ENCODE measurements at places on chromosomes 4 and X.

GRCh38 chr4:77631276-77631675 lies 25.7 kb downstream of the CXCL13 start:
- no peak for DNase-seq

DNA sequence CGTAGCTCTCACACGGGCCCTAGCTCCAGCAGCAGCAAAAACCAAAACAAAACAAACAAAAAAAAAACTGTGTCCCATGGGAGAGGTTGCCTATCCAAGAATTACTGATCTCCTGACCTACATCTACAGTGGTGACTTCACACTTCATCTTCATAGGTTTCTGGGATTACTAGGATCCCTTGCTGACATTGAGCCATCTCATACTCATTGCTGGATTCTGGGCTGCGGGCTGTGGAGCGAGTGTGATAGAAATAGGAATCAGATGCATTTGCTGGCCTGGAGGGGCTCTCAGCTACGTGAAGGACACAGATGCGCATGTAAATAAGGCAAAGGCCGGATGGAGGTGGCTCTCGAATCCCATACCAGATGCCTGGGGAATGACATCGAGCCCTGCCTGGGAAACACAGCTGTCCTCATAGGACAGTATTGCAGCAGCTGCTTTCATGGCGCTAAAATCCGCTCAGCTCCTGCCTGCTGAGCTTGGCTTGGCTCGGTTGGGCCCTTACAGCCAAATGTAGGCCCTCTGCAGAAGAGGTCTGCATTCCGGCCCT lies 41.7 kb downstream of the CNGA2 start:
- no peak for DNase-seq

GRCh38 chr4:182434720-182435119 lies 191.5 kb downstream of the TENM3 start:
- DNase-seq, result no peak

DNA sequence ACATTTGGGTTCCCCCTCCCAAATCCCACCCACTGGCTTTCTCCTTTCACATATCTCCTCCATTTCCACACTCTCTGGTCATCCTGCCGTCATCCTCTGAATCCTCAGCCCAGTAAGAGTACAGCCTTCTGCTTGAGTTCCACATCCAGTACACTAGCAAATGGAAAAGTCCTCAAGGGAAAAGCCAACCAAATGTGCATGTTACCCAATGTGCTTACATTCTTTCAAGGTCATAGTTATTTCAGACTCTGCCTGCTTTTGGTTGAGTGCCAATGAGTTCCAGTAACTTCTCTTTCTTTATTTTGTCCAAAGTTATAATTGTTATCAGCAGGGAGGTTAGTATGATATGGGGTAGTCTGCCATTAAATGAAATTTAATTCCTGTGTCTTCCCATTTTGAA lies 78.1 kb downstream of the SRPX start:
- no peak for DNase-seq

- DNase-seq, result no peak
Observed at GRCh38 chr4:15771216-15772058, 6.7 kb upstream of the CD38 start.

- no peak for DNase-seq
Observed at GRCh38 chr4:7007944-7008343, 35.2 kb upstream of the TADA2B start.

GRCh38 chr4:96170198-96170597 lies 330.3 kb downstream of the PDHA2 start:
- no peak for DNase-seq

GRCh38 chrX:132046533-132046932 lies 23.4 kb downstream of the STK26 start:
- no peak for DNase-seq

DNA sequence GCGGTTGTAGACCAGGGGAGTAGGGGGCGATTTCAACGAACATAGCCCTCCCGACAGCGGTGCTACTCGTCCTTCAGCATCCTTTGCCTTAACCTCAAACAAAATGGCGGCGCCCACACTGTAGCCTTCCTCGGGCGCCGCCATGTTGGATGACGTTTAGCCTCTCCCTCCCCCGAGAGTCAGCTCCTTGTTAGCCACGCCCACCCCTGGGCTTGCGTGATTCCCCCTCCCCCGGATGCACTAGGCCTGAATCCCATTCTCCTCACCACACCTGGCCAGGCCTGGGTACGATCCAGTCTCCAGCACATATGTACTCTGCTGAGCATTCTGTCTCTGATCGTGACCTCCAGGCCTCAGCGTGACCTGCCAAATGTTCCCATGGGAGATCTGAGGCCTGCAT lies 49.0 kb upstream of the ZNF157 start:
- DNase-seq, result peak; percentile 66

DNA sequence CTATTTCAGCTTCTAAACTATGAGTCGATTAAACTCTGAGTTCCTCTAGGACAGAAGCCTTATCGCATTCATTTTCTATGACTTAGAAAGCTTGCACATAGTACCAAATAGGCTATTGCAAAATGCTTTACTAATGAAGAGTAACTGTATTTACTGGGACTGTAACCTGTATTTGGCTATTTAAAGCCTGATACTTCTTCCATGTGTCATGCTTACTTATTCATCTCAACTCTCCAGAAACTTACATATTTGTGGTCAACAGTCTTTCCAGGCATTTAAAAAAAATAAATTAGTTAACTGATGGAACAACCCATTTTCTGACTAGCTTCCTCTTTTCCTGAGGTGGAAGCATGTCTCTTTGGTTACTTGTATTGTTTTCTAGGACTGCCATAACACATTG lies 467.9 kb downstream of the PCDH11X start:
- no peak for DNase-seq

DNA sequence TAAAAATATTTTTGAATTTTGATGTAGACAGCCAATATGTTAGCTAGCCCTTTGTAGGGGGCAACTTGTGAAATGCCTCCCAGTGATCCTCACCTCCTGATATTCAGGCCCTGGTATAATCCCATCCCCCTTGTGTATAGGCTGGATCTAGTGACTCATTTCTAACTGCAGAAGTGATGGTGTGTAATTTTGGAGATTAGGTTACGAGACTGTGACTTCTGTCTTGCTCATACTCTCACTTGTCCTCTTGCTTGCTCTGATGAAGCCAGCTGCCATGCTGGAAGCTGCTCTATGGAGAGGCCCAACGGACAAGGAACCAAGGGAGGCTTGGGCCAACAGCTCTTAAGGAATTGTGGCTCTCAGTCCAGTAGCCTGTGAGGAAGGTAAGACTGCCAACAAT lies 61.7 kb downstream of the GPR82 start:
- DNase-seq, result no peak

DNA sequence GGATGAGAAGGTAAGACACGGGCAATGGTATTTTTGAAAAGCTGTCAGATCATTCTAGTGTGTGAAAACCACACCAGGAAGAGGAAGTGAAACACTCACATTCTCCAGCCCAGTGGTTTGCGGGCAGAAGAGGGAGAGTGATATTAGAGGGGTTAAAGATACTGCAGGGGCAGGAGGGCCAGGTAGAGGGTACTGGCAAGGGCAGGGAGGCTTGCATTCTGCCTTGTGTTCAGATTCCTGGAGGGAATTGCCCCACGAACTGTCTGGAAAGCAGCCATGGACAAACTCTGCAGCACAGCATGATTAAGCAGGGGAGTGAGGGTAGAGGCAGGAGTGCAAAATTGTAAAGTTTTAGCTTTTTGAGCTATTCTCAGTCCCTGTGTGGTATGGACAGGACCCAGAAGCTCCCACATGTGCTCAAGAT lies 30.9 kb downstream of the NIPAL1 start:
- DNase-seq, result no peak

DNA sequence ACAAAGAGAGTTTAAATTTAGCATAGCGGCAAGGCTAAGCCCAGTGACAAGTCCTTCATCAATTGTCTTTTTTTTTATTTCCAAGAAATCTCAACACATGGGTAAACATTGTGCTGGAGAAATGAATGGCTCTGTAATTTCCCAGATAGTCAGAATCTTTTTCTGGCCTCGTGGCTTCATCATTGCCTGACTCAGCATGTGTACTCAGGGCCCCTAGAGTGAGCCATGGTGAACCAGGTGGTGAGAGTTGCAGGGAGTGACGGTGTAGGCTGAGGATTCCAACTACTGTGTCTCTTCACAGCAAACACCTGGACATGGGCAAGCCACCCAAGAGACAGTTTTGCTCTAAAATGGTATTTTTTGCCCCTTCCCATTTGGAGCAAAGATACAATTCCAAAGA lies 43.1 kb upstream of the UCP1 start:
- DNase-seq, result no peak

DNA sequence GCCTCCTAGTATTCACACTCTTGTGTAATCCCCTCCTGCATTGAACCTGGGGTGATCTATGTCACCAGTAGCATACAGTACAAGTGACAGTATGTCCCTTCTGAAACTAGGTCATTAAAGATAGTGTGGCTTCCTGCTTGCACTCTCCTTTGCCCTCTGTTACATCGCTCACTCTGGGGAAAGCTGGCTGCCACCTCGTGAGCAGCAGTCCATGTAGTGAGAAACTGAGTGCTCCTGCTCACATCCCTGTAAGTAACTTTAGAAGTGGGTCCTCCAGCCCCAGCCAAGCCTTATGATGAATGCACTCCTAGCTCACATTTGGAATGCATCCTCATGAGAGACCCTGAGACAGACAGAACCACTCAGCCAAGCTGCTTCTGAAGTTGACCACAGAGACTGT lies 89.8 kb upstream of the TNIP3 start:
- DNase-seq, result no peak

- no peak for DNase-seq
Observed at GRCh38 chrX:15680401-15680800, 15.8 kb upstream of the CLTRN start.

Measured in upper lobe of right lung (tissue), 1 donor.